ENCODE measurements at places on chromosomes 4 and X.

DNA sequence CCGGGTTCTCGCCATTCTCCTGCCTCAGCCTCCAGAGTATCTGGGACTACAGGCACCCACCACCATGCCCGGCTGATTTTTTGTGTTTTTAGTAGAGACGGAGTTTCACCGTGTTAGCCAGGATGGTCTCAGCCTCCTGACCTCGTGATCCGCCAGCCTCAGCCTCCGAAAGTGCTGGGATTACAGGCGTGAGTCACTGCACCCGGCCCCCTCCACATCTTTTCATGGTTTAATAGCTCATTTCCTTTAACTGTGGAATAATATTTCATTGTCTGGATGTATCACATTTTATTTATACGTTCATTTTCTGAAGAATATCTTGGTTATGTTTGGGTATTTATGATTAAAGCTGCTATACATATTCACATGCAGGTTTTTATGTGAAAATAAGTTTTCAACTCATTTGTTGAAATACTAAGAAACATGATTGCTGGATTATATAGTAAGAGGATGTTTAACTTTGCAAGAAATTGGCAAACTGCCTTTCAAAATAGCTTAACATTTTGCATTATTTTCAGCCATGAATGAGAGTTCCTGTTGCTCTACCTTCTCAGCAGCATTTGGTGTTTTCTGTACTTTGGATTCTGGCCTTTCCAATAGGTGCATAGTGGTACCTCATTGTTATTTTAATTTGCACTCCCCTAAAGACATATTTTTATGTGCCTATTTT is 591.9 kb downstream of the TECRL start:
- no peak for DNase-seq

- no peak for DNase-seq
Measured at GRCh38 chrX:11406109-11406765, 113.0 kb downstream of the AMELX start.

DNA sequence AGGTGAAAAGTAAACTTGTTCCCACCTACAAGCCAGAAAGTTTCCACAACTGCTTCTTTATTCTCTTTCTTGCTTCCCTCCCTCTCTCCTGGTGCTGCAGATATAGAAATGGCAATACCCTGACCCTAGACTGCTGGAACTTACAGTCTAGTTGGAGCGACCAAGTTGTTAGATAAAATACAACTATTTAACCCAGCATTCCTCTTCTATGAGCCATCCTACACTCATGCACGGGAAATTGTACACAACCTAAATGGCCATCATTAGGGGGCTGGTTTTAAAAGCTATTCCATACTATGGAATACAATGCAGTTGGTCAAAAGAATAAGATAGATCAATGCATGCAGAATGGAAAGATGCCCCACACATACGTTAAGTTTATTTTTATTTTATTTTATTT is 41.1 kb downstream of the PJA1 start:
- DNase-seq = no peak

- no peak for DNase-seq
Measured at GRCh38 chr4:32564626-32565025, 1844.5 kb downstream of the PCDH7 start.

GRCh38 chr4:78199984-78200383 is 142.9 kb downstream of the FRAS1 start:
- DNase-seq = no peak

GRCh38 chr4:4791299-4792111 is 68.0 kb upstream of the MSX1 start:
- no peak for DNase-seq

DNA sequence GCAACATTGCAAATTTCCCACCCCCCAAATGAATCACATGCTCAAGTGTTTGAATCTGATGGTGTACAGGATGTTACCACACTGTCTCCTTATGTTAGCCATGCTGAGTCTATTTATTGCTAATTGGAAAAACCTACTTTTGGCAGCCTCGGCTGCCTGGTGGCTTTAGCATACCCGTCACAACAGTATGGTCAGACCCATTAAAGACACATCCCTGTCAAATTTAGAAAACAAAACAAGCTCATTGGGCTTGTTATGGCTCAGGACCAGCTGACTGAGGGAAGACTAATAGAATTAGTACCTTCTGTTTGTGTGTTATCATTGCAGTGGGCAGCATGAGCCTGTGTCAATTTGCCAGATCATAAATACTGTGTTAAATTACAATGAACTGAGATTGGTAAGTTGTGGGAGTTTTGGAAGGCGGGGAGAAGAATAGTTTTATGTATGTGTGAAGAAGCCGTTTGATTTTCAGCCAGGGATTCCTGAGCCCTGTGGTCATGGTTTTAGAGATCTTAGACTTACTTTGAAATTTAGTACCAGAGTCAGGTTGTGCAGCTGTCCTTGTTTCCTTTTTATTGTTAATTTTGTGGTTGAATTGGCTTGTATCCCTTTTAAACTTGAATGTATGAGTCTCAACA is 66.8 kb downstream of the POLA1 start:
- no peak for DNase-seq

GRCh38 chr4:182339221-182339641 is 96.0 kb downstream of the TENM3 start:
- DNase-seq = no peak
